ENCODE measurements at places on chromosomes 5 and 9.
A peak's percentile ranks its signal among the peaks of the same experiment; 100 is the strongest.

- DNase-seq, result no peak
These were observed 236.6 kb downstream of the PJA2 start for GRCh38 chr5:109173036-109173794.

DNA sequence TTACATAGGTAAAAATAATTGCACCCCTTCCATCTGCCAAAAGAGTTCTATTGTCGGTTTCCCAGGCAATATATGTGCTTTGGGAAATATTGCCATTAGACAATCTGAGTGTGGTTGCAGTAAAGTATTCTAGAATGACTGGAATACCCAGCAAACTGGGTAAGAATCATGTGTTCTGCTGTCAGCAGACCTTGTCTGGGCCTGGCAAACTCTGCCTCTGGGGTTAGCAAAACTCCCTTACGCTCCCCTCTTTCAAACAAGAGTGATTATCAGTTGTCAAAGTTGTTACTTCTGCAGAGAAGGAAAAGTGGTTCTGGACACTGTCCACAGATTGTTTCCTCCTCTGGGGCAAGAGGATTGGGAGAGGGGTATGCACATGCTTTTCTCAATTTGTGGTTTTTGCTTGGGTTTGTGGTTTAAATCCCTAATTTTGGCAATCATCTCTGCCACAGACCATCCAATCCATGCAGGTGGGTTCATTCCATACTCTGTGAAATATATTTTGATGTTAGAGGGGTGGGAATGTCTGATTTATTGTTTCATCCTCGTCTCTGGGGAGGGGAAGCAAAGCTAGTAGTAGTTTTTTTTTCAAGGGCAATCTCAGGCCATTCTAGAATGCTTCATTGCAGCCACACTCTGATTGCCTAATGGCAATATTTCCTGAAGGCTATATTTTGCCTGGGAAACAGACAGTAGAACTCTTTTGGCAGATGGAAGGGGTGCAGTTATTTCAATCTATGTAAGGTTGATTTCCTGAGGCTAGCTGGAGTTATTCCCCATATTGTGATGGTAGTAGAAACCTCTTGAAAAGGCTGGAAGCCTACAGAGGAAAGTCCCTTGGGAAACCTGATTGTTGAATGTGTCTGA lies 24.0 kb upstream of the TNFSF15 start:
- DNase-seq, result no peak

GRCh38 chr9:123043081-123043939 lies 9.8 kb downstream of the GPR21 start:
- DNase-seq, result no peak

- DNase-seq, result no peak
These were observed 8.4 kb downstream of the SEMA5A start for GRCh38 chr5:9537223-9538141.

GRCh38 chr9:124419832-124420489 lies 4.7 kb upstream of the PSMB7 start:
- no peak for DNase-seq

GRCh38 chr5:175286981-175287380 lies 157.0 kb downstream of the DRD1 start:
- DNase-seq, result no peak

GRCh38 chr5:81344736-81345135 lies 43.3 kb downstream of the ZCCHC9 start:
- no peak for DNase-seq

DNA sequence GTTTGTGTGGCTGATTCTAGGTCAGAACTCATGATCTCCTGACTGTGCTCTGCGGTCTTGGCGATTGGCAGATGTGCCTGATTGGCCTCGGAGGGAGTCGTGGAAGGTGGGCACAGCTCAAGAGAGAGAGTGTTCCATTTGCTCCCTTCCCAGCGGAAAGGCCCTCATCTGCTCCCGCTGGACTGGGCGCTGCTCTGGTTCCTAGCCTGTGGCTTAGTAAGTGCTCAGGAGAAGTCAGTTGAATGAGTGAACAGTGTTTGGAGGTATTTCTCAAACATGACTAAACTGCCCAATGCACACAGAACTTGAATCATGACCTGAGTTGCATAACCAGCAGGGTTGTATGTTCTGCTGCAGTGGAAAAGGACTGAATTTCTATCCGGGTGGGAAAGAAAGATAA lies 120.2 kb upstream of the PITX1 start:
- no peak for DNase-seq

DNA sequence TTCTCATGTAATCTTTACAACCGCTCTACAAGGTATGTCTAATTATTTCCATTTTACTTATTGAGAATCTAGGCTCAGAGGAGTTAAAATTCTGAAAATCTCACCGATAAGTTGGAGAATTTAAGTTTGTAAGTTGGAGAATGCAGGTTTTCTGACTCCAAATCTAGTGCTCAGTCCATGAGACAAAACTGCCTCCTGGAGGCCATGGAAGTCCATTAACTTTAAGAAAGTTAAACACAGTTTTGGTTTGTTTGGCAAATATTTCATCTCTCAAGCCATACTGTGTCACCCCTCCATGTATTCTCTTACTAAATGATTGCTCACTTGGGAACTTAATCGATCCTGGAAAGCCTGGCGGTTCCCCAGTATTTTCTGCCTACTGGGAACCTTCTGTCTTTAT lies 52.6 kb downstream of the INIP start:
- peak; percentile 27 for DNase-seq

DNA sequence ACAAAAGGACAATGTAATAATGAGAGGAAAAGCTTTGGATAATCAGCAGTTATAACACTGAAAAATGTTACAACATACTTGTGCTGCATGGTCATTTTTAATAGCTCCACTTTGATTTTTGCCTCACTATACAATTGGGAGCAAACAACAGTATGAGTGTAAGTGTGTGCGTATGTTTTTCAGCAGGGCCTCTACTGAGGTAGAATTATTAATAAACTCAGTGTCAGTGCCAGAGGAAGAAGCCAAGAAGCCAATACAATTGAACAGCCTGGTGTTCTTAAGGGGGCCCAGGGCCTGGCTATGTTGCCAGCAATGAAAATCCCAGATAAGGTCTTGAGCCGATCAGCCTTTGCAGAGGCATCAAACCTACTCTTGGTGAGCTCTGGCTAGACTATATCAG lies 16.1 kb upstream of the RLN1 start:
- DNase-seq, result no peak

DNA sequence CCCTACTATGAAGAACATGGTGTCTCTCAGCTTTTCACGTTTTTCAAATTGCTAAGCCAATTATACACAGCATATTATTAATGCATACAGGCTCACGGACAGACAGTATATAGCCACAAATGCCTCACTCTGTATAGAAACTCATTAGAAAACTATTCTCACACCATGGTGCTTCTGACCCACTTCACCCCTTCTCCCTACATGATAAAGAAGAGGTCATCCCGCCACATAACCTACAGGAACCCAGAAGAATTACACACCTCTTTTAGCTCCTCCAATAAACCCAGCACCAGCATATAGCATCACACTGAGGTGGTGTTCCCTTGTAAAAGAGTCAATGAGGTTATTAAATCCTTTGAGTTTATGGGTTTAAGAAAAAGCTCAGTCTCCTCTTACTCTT lies 5.6 kb downstream of the TLE1 start:
- peak; percentile 4 for DNase-seq

DNA sequence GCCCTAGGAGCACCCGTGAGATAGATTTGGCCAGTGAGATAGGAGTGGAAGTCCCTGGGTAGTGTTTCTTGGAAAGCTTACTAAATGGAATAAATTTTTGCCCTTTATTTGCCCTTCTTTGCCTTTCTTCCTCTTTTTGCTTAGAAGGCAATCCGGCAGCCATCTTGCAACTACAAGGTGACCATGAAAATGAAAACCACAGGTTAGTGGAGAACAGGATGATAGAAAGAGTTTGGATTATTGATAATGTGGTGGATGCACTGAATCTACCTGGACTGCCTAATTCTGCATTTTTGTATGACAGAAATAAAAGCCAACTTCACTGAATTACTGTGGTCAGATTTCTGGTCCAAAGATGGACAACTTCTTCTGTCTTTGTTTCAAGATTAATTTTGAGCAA lies 33.2 kb downstream of the TARS1 start:
- no peak for DNase-seq

- DNase-seq, result no peak
These were observed 198.3 kb downstream of the SREK1 start for GRCh38 chr5:66342341-66342880.

GRCh38 chr5:138952962-138953361 lies 77.8 kb upstream of the LRRTM2 start:
- no peak for DNase-seq

GRCh38 chr5:10266839-10267238 lies 16.8 kb downstream of the CCT5 start:
- DNase-seq, result no peak

DNA sequence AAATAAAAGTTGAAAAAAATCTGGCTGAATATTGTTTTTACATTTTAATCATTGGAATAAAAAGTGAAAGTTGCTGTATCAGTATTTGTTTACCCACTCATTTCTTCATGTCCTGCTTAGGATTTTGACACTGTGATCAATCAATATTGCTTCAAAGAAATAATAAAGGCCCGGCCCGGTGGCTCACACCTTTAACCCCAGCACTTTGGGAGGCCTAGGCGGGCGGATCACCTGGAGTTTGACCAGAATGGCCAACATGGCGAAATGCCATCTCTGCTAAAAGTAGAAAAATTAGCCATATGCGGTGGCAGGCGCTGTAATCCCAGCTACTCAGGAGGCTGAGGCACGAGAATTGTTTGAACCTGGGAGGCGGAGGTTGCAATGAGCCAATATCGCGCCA lies 93.7 kb upstream of the CTNND2 start:
- no peak for DNase-seq

GRCh38 chr9:90505695-90506094 lies 136.9 kb downstream of the DIRAS2 start:
- no peak for DNase-seq

DNA sequence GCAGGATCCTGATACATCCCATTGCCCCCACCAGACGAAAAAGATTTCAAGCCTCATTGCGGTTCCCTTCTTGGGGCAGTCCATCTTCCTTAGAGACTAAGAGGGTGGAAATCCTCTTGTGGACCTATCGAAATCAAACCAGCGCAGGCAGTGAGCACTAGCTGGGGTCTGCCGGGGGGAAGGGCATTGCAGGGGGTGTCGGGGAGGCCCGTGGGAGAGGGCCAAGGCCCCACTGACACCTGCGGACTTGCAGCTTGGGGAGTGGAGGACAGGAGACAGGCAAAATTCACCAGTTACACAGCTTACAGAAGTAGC lies 522 bp downstream of the BTNL9 start:
- DNase-seq, result no peak

DNA sequence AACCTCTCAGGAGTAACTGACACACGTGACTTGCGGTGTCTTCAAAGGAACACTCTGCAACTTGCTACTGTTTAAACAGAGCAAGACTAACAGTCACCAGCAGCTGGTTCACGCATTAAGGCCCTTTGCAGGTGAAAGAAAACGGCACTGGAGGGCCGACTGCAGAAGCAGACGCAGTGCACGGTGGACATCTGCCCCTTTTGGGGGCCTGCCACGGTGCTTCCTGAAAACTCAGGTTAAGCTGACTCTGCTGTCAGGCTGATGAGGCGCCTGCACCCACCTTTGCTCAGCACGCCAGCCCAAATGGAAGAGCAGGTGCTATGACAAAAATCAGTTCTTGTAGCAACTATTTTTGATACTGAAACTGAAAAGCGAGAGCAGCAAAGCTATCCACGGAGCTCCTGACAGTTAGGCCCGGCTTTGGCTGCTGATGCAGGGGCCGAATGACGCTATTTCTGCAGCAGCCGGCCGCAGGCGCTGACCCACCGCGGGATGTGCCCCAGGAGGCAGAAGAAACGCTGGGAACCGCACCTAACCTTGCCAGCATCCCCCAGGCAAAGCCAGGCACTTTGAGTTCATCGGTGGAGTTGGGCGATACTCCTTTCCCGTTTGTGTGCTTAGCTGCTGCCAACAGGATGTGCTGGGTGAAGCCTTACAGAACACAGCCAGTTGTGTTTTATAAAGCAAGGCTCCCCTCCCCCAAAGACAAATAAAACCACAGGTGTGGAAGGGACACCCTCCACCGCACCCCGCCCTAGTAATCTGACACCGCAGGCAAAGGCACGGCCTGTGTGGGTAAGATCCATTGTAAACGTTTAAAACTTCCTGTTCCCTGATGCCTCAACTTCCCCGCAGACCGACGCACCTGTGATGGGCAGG lies 21.1 kb upstream of the TERT start:
- DNase-seq, result no peak

GRCh38 chr5:172697123-172698121 lies 56.4 kb downstream of the NEURL1B start:
- peak; percentile 85 for DNase-seq

DNA sequence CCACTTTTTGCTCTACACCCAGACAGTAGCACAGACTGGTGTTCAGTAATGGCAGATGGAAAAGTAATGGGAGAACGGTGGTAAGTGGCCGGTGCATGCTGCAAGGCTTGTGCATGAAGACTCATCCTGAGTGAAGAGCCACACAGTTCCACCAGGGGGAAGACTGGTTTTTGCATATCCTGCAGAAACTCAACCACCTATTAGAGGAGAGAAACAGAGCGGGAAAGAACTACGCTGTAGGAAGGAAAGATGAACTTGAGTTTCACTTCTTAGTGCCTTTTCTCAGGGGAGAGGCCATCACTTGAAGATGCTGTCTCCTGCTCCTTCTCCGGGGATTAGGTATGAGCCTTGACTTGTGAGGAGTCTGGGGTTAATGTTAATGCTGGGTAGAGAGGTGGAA lies 9.4 kb upstream of the PRSS3 start:
- DNase-seq, result peak; percentile 16

DNA sequence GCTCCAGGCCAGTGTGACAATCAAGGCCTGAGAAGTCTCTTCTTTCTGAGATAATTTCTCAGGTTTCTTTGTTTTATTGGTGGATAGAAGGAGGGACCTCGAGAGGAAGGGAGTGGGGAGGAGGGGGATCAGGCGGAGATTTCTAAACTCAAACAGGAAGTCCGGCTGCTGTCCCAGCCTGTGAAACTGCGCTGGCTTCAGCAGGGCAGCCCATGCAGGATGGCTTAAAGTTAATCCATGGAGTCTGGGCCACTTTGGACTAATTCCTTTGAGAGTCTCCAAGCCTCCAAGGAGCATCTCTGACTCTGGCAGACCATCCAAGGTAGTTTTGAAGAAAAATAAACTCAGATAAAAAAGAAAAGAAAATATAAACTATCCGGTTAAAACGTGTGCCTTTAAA lies 378.5 kb downstream of the MLLT3 start:
- DNase-seq, result no peak

DNA sequence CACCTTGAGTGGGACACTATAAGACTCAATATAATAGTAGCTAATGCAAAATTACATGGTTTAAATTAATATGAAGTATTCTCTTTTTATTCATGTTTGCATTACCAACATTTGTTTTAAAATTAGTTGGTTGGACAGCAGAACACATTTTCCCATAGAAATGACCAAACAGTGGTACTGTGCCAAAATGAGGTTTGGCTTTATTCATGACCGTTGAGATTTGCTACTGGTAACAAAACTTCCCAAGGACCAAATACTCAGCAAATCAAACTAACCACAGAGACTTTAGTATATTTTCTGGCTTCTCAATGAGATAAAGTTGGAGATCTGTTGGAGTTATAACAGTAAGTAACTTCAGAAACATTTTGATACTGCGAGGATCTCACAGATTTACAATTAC lies 637.8 kb upstream of the MEF2C start:
- DNase-seq, result no peak

GRCh38 chr5:12419075-12419474 lies 514.8 kb upstream of the CTNND2 start:
- no peak for DNase-seq

Measured in erythroblast (primary cell).